ENCODE measurements at places on chromosomes 4 and X.

- no peak for DNase-seq
These were observed 15.9 kb downstream of the ACOT9 start for GRCh38 chrX:23727206-23727605.

- no peak for DNase-seq
These were observed 120.3 kb downstream of the ARHGEF9 start for GRCh38 chrX:63664741-63665140.

- DNase-seq, result no peak
These were observed 50.0 kb downstream of the GALNT7 start for GRCh38 chr4:173218411-173219125.

DNA sequence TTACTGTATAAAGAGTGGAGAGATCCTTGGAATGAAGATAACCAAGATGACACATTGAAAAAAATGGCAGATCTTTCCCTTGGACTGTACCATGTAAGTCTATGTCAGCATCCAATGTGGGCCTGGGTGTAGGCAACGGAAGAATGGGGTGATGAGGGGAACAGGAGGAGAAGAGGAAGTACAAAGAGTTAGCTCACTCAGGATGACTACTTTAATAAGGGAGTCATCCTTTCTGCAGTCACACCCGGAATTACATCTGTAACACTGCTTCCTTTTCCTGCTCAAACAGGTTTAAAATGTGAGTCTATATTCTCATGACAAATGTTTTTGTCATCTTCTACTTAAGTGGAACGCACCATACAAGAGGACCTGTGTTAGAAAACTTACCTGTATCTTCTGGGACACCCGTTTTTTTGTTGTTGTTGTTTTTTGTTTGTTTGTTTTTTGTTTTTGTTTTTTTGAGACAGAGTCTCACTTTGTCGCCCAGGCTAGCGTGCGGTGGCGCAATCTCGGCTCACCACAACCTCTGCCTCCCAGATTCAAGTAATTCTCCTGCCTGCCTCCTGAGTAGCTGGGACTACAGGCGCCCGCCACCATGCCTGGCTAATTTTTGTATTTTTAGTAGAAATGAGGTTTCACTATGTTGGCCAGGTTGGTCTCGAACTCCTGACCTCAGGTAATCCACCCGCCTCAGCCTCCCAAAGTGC, 18.0 kb downstream of the HPSE start:
- DNase-seq, result no peak

GRCh38 chr4:22695917-22696316, 3.2 kb downstream of the GBA3 start:
- DNase-seq, result no peak

DNA sequence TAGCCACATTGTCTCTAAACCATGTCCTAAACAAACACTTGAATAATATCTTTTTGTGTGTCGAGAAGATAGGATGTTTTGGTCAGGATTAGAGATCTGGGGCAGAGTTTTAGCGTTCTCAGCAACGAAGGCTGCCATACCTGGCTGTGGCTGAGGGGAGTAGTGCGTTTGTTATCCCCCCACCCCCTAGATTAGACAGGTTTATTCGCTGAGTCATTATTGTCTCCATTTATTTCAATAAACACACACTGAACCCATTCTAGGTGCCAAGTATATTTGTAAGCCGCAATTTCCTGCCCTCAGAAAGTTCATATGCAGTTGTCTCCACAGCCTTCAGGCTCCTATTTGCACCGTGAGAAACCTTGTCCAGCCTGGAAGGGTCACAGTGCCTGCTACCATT, 1684.8 kb upstream of the TENM3 start:
- DNase-seq, result no peak

DNA sequence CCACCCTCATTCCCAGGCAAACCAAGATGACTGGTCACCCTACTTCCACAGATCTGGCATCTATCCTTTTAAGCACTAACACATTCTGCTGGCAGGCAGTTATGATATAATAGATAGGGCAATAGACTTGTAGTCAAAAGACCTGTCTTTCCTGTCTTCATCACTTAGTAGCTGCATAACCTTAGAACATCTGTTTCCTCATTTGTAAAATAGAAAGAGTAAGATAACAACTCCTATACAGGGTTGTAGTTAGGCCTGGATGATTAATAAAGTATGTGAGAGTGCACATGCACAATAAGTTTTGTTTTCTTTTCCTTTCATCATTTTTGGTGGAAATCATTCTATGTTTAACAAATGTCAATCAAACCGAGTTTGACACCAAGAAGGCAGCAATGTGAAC, 72.1 kb downstream of the GPR82 start:
- no peak for DNase-seq

DNA sequence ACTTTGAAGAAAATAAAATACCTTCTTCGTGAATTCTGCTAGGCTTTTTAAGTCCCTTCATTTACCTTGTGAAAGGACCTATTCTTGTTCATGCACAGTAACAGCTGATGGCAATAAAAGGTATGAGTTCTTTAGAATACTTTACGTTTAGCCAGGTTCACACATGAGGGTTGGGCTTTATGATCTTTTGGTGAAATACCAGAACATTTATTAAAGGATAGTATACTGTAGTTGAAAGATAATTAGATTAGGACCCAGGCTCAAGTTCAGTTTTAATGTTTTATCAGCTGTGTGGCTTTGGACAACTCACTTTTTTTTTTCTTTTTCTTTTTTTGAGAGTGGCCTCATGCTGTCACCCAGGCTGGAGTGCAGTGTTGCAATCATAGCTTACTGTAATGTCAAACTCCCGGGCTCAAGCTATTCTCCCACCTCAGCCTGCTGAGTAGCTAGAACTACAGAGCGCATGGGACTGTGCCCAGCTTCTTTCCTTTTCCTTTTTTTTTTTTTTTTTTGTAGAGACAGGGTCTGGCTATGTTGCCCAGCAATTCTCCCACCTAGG, 28.2 kb upstream of the NEIL3 start:
- DNase-seq, result no peak

DNA sequence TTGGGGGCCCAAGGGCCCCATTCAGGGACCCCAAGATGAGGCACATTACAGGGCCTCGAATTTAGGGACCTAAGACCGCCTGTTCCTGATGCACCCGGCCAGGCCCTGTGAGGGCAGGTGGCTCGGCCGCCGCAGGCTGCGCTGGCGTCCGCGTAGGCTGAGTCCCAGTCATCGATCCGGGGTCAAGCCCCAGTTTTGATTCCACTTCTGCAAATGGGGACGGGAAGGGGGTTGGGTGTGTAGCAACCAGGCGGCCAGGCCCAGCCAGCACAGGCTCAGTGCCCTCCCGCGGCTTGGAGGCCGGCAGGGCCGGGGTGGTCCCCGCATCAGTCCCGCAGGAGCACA, 327 bp downstream of the PNPLA4 start:
- DNase-seq, result no peak

DNA sequence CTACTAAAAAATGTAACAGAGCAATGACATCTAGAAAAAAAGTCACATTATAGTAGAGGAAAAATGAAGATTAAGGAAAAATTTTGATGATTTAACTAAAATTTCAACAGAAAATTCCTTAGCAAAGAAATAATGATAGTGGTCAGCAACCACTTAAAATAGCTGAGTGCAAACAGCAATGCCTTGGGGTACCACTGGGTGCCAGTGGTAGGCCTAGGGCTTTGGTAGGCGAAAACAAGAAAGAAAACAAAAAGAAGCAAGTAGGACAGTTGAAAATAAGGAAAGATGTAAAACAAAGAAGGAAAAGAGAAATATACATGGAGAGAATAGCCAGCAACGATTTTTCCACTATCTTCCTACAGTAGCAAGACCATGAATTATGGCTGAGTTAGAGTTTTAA, 313.5 kb upstream of the IRS4 start:
- no peak for DNase-seq

GRCh38 chrX:23898412-23898959, 9.3 kb downstream of the APOO start:
- DNase-seq, result no peak

DNA sequence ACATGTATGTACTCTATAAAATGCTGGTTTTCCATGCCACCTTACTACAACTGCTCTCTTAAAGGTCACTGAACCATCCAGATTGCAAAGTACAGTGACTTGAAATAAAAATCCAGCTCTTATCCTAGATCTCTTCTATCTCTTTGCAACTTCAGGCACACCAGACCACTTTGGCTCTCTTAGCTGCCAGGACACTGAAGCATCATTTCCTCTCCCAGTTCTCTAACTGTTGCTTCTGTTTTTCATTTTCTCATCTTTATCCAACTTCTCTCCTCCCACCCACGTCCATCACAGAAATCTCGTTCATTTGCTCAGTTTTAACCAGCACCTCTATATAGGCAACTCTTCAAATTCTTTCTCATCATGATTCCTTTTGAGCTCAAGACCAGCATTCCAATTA, 74.3 kb downstream of the METTL14 start:
- DNase-seq, result no peak

DNA sequence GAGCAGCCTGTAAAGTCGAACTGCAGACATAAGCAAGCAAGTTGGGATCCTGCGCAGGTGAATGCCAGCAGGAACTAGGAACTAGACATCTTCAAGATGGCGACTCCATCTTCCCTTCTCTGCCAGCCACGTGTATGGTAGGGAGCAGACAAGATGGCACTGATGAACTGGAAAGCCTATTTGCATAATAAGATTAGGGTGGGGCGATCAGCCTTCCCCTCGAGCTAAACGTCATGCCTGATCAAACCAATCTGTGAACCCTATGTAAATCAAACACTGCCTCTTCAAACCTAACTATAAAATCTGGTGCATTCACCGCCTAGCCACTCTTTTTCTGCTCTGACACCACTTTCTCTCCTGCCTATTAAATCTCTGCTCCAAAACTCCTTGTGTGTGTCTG, 28.1 kb upstream of the LGI2 start:
- no peak for DNase-seq

DNA sequence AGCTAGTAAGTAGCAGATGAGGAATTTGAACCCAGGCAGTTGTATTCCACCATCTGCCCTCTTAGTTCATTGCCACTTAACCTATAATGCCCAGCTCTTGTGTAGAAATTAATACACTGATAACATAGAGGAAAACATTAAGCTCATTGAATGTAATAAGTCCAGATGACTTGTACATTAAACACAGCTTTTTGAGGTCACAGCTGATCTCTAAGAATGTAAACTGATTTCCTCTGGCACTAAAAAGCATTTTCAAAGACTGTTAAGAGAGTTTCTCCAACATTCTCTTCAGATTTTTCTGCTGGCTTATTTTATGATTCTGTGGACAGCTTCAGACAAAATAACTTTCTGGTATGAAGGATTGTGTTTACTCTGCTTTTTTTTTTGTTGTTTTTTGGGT, 42.7 kb downstream of the HPRT1 start:
- no peak for DNase-seq

DNA sequence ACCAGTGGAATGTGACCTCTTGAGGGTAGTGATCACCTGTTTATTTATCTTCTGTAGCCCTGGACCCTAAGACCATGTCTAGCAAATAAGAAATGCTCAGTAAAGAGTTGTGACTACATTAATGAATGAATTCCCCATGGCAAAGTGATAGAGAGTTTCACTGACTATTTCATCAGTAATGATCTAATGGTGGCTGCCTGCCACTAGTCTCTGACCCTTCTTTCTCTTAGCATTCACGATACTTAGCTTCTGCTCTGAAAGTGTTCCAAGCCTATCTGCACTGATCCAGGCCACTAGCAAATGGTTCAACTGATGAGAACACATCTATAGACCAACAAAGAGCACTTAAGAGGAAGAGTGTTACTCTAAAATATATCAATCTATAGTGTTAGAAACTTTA, 50.0 kb upstream of the RASGEF1B start:
- no peak for DNase-seq

DNA sequence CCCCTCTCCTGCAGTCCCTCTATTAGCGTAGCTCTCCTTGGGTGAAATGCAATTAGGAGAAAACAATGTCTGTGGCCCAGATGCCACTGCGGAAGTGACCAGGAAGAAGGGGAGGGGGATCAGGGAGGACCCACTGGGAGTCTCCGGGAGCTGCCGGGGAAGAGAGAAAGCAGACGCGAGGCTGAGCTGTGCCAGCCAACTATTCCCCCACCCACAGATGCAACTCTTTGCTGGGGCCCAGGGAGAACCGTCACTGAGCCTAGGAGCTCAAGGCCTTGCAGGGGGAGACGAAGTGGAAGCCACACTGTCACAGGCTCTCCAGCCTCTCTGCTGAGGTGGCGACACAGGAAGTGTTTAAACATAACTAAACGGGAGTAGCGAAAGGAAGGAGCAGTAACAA, 149.2 kb downstream of the BCOR start:
- no peak for DNase-seq

GRCh38 chr4:150938417-150938816, 76.7 kb downstream of the LRBA start:
- DNase-seq, result no peak

- no peak for DNase-seq
These were observed 45.7 kb downstream of the BEND2 start for GRCh38 chrX:18174971-18175370.

DNA sequence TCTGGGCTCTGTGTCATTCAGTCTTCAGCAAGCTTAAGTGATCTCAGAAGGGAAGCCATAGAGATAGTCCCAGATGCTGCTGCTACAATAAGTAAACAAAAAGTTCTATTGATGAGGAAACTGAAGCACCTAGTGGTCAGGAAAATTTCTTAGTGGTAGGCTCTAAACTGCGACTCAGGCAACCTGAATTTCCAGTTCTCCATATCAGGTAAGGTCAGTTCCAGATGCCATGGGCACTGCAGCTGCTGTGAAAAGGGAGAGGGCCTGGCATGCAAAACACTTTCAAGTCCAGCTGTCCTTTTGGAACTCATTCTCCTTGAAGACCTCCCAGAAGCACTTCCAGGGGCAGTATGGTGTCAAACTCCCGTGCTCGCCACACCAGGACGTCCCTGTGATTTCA, 46.2 kb downstream of the REELD1 start:
- DNase-seq, result no peak

DNA sequence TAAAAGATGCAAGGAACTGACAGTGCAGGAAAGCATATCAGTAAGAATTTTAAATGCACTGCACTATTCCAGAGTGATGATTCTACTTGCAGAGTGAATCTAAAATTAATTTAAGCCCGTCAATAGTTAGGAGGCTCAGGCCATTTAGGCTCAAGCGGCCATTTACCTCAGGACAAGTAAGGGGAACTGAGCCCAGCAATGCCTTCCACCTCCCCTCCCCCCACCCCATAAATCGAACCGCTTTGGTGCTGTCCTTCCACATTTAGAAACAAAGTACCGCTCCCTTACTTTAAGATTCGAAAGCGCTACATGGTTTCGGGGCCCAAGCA, 665 bp downstream of the RBM41 start:
- no peak for DNase-seq

DNA sequence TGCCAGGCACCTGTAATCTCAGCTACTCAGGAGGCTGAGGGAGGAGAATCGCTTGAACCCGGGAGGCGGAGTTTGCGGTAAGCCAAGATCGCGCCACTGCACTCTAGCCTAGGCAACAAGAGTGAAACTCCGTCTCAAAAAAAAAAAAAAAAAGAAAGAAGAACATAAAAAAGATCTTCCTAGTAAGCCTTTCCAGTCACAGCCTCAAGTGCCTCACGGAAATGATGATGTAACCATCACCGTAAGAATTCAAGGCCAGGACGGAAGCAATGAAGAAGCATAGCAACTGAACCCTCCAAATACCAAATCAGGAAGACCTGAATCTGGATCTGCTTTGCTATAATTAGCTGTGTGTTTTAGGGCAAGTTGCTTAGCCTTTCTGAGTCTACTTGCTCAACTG, 28.8 kb downstream of the RBM47 start:
- DNase-seq, result no peak

- no peak for DNase-seq
These were observed 342.7 kb downstream of the PDGFC start for GRCh38 chr4:156628858-156629257.

GRCh38 chr4:95742179-95742578, 97.7 kb upstream of the PDHA2 start:
- DNase-seq, result no peak

Measured in stimulated activated CD4-positive, alpha-beta T cell treated with anti-CD3 and anti-CD28 coated beads, Interleukin-12 subunit alpha, Interleukin-12 subunit beta, amount 100 ng/mL, for 4 hours (primary cell).